NCI-H2171 treated with DMSO at 0.1 percent for 48 hours (cell line): ENCODE measurements at places on chromosomes 13 and 19.

DNA sequence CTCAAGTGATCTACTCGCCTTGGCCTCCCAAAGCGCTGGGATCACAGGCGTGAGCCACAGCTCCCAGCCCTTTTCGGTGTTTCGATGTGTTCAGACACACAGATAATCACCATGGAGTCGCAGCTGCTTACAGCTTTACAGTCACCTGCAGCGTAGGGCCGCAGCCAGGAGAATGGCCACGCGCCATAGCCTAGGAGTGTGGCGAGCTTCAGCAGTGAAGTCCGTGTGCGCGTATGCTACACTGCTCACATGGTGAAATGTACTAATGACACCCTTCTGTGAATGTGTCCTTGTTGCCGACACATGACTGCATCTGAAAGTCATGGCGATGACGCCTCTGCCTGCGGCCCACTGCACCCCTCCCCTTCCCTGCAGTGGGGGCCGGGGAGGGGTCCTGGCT lies 23.6 kb downstream of the AP3D1 start:
- DNase-seq = no peak

GRCh38 chr19:53131727-53132126 lies 983 bp downstream of the ZNF415 start:
- no peak for DNase-seq

- DNase-seq = peak; percentile 79
These were observed 25.0 kb upstream of the FXYD3 start for GRCh38 chr19:35090506-35091214.

DNA sequence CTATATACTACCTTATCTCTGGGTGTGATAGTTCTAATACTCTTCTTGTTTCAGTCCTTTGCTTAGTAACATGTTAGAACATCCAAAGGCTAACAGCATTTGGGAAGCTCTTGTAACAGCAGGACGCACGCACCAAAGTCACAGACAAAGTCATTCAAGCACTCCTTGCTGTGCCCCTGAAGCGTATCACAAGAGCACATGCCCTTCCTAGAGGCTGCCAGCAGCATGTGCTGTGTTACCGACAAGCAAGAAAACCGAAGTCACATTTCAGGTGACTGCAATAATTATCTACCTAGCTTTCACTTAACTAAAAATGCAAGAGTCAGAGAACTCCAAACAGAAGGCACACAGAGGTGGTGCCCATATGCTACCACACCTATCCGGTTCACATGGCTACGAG lies 194.1 kb downstream of the KLF12 start:
- peak; percentile 64 for DNase-seq

- no peak for DNase-seq
These were observed 422.3 kb upstream of the GPC6 start for GRCh38 chr13:92804346-92804745.

GRCh38 chr19:41531438-41532311 lies 44.3 kb upstream of the CEACAM21 start:
- DNase-seq = no peak

DNA sequence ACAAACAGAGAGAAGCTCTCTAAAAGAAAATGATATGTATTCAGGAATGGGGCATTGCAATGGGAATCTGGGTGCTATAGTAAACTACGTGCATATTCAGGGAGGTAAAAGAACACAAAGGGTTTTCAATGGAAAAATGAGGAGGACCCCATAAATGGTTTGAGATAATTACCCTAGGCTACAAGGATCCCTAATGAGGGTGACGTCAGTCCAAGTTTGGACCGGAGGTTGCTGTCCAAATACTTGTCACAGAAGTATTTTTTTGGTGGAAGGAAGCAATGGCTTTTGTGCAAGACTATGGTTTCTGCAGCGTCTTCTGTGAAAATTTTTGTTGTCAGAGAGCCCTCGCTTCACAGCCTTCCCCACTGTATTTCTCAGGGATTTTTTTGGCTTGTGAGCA lies 995 bp upstream of the CEACAM18 start:
- DNase-seq = no peak

DNA sequence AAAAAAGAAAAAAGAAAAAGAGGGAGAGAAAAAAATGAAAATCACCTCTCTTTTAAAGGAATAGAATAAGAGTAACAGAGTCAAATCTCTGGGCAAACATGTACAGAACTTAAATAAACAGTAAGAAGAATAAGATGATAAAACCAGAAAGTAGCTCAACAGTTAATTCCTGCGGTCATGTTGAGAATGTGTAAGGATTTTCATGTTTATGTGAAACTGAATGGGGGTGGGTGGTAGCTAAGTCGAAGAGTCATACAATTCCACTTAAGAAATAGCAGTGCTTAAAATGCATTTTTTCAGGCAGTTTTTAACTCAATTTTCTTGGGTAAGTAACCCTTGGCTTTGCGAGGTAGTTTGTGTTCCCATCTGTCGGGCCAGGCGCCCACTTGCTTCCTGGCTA lies 60.9 kb downstream of the PEX11G start:
- no peak for DNase-seq

DNA sequence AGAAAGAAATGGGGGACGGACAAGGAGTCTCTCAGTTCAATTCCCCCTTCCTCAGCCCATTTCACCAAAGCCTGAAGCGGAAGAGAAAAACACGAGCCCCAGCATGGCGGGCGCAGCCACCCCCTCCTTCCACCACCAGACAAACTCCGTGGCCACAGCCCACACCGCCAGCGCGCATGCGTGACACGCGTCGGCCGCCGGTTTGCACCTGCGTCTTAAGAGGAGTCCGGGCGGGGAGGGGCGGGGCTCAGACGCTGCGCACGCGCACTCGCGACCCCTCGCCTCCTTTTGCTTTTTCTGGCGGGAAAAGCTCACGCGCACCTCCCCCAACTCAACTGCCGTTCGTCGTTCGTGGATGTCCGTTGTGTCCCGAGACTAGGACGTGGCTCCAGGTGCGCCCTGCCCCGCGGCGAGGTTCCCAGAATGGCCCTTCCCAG lies at the start of gene KASH5:
TSS of gene KASH5 (plus strand) at position 314 of the 437 bp plus-strand sequence. CDS start 2,635 bp downstream, outside the sequence.
- DNase-seq = no peak

GRCh38 chr13:33869005-33869404 lies 51.1 kb downstream of the RFC3 start:
- no peak for DNase-seq

- no peak for DNase-seq
These were observed 129.5 kb upstream of the MCF2L start for GRCh38 chr13:112839356-112840105.

DNA sequence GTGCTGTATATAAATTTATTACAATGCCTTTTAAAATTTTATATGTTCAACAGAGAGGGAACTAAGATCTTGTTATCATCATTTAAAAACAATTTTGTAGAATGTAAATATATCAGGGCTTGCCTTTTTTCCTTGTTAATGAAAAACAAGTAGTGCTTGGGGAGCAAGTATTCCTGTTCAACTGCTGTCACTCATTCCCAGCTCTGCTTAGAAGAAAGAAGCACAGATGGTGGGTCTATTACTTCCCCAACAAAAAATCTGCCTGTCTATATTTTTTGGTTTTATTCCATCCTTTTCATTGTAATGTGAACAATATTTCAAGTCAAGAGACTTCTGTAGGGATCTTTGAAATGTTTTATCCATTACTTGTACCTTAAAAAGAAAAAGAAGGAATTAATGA lies 503.9 kb downstream of the GPC5 start:
- DNase-seq = peak; percentile 81

DNA sequence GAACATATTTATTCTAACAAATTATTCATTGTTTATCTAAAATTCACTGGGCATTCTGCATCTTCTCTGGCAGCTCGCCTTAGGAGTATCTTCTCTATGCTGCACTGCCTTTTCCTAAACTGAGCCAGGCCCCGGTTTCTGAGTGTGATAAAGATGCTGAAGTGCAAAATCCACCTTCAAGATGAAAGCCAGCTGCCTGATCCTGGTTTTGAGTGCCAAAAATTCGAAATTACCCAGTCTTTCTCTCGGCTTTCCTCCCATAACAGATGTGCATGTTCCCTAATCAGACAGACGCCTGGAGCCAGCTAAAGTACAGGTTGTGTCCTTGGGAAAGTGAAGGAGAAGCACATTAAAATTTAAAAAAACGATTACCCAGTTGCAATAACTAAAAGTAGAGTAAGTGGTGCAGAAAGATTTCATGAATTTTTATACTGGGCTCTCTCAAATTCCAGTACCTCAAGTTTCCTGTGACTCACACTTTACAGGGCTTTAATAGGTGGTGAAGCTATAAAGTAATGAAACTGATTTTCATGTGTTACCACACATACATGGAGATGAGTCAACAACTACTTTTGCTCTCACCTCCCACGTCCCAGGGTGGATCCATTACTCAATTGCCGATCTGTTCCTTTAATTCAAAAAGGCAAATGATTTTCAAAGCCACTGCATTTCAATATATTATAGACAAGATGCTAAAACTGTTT lies 65.0 kb upstream of the GTF2F2 start:
- peak; percentile 64 for DNase-seq

GRCh38 chr13:94505730-94506129 lies 26.2 kb upstream of the DCT start:
- DNase-seq = no peak

DNA sequence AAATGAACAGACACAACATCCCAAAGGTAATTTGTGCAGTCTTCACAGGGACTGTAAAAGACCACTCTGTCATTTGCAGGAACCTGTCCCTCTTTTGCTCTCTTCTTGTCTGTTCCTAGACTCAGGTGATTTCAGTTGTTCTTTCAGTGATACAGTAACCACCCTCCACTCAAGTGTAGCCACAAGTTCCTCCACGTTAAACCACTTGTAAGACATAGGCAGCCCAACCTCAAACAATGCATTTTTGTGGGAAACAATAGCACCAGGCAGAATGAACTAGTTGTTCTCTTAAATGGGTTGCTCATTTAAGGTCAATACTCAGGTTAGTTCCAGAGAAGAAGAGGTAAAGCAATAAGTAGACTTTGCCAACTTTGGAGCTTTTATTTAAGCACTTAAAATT lies 359.4 kb downstream of the MZT1 start:
- no peak for DNase-seq

GRCh38 chr19:29040292-29040691 lies 172.7 kb downstream of the UQCRFS1 start:
- no peak for DNase-seq

DNA sequence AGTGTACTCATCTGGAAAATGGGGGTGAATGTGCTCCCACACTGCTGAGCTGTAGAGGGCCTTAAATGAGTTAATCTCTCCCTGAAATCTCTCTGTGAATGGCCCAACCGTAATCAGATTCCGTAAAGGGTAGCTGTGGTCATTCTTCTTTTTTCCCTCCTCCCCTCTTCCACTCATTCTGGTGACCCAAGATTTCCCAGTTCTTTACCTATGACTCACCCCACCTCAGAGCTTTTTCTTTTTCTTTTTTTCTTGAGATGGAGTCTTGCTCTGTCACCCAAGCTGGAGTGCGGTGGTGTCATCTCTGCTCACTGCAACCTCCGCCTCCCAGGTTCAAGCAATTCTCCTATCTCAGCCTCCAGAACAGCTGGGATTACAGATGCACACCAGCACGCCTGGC lies 33.3 kb upstream of the MUC16 start:
- no peak for DNase-seq

GRCh38 chr19:23851966-23852365 lies 62.7 kb upstream of the ZNF726 start:
- DNase-seq = no peak

DNA sequence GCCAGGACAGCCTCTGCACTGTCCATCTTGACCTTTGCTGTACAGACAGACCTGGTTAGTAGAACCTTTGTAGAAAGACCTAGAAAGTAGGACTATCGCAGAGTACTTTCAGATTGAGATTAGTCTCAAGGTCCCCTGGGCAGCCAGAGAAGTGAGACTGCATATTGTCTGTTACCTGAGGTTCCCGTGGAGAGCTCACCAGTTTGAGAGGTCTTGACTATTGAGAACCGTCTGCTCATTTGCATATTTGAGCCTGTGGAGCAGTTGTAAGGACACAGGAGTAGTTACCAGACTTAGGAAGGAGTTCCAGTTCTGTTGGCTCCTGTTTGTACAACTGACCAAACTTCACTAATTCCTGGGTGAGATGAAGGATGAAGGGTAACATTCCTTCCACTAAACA lies 66.2 kb downstream of the SPATA13 start:
- DNase-seq = no peak

DNA sequence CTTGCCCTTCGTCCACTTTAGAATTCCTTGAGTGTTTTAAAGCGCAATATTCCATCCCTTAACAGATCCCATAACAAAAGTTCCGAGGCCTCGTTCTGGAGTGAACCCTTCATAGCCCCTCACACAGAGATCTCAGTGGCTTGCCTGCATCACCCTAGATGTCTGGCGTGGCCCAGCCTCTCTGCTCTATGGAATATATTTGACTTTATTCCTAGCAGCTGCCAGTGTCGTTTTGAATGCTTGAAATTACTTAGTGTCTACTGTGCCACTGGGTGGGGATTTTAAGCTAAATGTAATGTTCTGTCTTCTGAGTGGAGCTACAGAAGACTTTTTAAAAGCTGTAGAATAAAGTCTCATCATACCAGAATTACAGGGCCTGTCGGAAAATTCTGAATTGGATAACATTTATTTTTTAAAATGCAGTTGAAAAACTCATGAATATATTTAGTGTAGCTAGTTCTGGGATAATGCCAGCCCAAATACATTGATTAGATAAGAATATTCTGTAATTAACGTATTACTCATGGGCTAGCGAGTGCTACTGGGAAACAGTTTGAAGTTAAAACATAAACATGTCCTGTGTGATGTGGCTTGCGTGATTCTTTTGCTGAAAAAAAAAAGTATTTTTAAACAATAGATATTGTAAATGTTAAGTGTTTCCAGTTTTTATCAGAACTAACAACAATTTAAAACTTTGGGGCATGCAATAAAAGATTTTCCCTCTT lies 111.8 kb downstream of the ESD start:
- DNase-seq = no peak

DNA sequence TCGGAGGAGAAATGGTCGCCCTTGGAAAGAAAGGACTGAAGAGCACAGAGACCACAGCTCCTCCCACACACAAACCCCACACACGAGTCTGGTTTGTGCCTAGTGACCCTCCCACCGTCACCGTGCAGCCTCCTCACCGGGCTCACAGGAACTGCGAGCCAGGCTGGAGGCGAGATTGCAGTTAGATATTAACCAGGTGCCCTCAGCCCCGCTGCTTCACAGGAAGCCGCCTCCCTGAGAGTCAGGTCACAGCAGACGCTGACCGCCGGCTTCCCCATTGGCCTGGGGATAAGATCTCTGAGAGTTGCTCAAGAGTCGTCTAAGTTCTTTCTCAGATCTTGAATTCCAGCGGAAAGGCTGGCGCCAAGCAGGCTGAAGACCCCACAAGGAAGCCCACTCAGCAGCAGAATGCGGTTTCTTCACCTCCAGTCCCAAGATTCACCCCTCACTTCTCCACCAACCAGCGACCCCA lies 870 bp downstream of the ZNF44 start:
- no peak for DNase-seq

- DNase-seq = no peak
These were observed 7.1 kb downstream of the AKAP8 start for GRCh38 chr19:15372470-15372869.

GRCh38 chr13:44273991-44274770 lies 99.4 kb upstream of the SERP2 start:
- DNase-seq = no peak

DNA sequence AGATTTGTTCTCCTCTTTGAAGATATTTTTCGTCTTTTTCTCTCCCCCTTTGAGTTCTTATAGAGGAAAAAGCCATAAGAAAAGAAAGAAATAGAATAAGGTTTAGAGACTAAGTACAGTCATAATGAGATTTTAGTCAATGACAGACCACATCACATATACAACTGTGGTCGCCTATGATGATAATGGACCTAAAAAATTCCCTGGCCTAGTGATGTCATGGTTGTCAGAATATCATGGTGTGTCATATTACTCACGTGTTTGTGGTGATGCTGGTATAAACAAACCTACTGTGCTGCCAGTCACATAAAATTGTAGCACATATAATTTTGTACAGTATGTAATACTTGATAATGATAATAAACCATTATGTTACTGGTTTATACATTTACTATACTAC lies 1096.1 kb downstream of the OLFM4 start:
- no peak for DNase-seq
